ENCODE measurements at places on chromosomes 1 and 21.

DNA sequence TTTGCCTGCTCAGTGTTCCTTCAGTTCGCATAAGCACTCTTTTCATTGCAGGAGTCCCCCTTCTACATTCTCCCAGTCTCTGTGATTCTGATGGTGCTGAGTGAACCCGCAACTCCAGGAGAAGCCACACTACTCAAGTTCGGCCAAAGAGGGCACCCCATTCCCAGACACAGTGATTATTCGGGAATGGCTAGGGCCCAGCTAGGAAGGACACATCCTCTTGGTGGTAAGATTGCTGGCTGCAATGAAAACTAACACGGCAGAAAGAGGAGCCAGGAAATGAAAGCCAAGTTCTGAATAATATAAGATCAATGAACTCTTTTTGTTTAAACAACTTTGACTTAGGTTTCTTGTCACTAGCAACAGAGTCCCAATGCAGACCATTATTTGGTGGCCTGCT lies 14.9 kb downstream of the CREG1 start:
- DNase-seq: no peak

- no peak for DNase-seq
These were observed 84.4 kb upstream of the ACTL8 start for GRCh38 chr1:17670587-17671313.

DNA sequence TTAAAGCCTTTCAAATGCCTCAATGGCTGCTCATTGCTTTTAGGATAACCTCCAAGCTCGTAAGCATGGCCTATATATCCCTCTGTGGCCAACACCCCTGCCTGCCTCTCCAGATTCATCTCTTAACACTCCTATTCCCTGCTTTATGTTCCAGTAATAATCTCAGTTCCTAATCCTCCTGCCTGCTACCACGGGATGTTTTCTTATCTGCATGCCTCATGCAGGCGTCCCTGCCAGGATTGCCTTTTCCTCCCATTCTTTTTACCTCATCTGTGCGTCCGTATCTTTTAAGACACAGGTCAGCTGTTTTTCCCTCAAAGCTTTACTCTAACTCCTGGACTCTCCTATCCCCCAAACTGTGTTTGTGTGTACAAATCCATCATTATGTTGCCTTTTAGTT lies 36.1 kb downstream of the ZBTB40 start:
- DNase-seq: no peak

GRCh38 chr1:24566236-24566867 lies 10.5 kb downstream of the NCMAP start:
- no peak for DNase-seq

DNA sequence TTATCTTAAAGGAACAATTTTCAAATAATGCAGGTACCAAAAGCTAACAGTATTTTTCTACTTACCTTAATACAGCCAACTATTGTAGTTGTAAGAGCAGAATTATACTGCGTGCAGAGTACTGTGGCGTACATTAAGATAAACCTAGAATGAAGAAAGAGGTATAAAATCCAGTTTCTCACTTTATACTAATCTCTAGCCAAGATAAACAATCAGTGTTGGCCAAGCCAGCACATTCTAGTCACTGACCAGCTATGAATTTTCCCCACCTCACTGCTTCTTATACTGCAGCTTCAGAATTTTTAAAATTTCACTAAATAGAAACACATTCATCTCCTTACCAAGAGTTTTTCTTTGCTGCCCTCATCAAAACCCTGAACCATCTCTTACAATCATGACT lies 33.6 kb downstream of the SLC35D1 start:
- no peak for DNase-seq

GRCh38 chr1:208184966-208185654 lies 59.1 kb downstream of the PLXNA2 start:
- no peak for DNase-seq

DNA sequence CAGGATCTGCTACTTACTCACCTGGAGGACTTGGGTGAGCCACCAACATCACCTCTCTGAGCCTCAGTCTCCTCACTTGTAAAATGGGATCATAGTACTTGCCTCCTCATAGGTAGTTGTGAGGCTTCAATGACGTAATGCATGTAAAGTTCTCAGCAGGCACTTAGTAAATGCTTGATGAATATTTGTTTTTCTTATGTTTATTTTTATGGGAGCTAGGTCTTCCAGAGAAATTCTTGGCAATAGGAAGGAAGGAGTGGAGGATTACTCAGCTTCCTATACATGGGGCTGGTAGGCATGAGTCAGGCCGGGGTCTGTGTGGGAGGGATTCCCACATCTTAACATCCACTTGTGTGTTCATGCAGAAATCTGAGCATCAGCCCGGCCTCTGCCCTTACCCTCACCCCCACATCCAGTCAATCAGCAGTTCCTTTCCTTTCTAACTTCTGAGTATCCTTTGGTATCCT lies 95.4 kb upstream of the USP24 start:
- no peak for DNase-seq

GRCh38 chr1:154749078-154749760 lies 120.9 kb downstream of the KCNN3 start:
- DNase-seq: no peak

DNA sequence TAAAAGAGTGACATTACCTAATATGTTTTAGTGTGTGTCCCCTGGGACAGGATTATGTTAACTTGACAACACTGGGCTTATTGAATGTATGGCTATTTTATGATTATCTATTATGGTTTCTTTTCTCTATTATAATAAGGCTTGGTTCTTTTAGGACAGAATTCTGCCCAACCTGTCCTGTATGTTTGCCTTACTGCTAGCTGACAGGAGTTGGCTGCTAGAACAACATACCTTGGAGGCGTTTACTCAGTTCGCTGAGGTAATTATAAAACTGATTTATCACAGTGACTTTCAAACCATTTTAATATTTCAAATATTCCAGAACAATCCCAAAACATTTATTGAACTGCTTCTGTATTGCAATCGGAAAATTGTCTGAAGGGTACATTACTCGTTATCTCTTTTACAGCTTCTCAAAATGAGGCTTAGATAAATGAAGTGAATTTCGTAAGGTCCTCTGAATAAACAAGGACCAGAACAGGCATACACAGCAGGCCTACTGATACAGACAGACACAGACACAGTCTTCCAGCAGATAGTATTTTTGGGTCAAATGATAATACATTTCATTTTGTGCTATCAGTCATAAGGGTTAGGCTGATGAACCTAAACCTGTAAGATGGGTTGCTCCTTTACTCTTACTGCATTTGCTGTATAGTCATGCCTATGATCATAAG lies 44.2 kb downstream of the SCYL3 start:
- no peak for DNase-seq

GRCh38 chr1:24118410-24119242 lies 6.7 kb upstream of the MYOM3 start:
- DNase-seq: no peak

DNA sequence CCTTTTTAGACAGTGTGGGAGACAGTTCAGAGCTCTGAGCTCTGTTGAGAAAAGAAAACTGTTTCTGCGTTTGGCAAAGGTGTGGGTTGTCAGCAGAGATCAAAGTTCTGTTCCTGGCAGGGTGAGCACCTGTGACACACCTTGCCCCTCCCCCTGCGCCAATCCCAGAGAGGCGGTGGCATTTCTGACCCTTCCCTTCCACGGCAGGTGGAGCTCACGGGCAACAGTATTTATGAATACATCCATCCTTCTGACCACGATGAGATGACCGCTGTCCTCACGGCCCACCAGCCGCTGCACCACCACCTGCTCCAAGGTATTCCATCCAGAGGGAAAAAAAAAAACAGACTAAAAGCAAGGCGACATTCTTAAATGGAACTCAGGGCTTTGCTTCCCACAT lies 20.7 kb downstream of the SIM2 start:
- no peak for DNase-seq

- DNase-seq: no peak
These were observed 82.7 kb downstream of the BCAR3 start for GRCh38 chr1:93598861-93599439.

GRCh38 chr1:113904293-113904673 lies 316 bp downstream of the AP4B1 start:
- no peak for DNase-seq

Data from GM19239 (cell line).